ENCODE measurements at places on chromosomes 4 and X.

DNA sequence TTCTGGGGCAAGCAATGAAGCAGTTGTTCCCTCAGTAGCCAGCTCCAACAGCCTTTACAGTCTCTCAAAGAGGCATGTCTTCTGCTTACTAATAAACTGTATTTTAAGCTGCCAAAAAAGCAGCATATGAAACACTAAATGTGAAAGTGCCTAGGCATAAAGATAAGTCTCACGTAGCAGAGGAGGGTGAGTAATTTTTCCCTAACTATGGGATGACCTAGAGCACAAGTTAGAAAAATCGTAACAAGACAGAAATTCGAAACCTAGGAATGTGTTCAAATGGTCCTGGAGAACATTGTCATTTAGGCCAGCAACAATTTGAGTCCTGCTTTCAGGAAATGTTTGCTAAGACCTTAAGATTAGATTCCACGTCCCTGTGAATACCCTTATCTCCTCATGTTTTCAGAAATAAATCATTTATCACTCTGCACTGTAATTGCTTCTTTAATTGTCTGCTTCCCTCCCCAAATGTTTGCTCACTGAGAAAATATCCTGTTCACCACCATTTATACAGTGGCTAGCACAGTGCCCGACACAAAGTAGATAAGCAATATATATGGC is 222.2 kb downstream of the KCNIP4 start:
- DNase-seq, result no peak

GRCh38 chrX:110002300-110003166 is at the start of gene TMEM164:
Gene TMEM164, plus strand, starts transcription at chrX:110003114. Its CDS starts 661 bp downstream, at chrX:110003775.
- peak; percentile 37 for DNase-seq

DNA sequence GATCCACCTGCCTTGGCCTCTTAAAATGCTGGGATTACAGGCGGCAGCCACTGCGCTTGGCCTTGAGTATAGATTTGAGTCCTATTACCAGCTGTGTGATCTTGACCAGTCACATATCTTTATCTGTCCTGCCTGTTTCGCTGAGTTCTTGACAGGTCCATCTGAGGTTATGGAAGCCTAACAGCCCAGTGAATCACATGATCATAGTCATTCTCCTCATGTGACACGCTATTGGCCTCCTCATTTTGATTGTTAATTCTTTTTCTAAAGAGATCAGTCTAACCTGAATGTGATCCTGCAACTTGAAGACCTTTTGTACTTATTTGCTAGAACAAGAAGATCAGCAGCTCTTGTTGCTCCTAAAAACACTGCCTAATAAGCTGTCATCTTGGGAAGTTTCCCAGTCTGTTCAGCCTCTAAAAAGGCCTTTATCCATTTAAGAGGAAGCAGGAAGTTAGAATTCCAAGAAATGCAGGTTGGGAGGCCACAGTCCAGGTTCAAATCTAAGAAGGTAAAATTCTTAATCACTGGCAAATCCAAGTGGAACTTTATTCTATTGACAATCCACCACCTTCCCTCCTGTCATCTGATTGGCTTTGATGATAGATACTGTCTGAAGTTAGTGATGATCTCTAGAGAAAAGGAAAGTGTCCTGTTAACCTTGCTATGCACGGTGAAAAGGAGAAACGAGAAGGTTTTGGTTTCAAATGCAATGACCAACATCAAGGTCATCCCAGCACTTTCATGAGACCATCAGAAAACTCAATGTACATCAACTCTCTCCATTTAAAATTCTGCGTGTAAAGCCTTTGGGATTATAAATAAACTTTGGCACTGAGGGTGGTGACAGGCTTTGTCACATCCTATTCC is 86.9 kb downstream of the CHRNA9 start:
- no peak for DNase-seq

DNA sequence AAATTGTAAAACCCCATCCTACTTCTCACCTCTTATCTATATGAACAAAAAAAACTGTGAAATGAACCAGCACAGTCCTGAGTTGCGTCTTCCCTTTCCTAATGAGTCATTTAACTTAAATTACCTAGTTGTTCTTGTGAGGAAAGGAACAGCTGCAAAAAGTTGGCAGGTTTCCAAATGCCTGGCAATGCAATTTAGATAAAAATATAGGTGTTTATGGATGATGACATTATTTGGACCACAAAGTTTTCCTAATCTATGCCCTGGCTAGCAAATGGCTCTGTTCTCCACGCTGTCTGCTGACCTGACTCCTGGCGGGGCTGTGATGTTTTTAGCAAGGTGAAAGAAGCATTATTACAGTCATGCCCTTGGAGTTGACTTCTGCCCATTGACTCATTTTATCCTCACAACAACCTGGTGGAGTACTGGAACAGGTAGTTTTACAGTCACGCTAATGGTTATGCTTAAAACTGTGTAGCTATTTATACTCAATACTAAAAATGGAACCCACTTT is 29.8 kb upstream of the RELL1 start:
- no peak for DNase-seq

DNA sequence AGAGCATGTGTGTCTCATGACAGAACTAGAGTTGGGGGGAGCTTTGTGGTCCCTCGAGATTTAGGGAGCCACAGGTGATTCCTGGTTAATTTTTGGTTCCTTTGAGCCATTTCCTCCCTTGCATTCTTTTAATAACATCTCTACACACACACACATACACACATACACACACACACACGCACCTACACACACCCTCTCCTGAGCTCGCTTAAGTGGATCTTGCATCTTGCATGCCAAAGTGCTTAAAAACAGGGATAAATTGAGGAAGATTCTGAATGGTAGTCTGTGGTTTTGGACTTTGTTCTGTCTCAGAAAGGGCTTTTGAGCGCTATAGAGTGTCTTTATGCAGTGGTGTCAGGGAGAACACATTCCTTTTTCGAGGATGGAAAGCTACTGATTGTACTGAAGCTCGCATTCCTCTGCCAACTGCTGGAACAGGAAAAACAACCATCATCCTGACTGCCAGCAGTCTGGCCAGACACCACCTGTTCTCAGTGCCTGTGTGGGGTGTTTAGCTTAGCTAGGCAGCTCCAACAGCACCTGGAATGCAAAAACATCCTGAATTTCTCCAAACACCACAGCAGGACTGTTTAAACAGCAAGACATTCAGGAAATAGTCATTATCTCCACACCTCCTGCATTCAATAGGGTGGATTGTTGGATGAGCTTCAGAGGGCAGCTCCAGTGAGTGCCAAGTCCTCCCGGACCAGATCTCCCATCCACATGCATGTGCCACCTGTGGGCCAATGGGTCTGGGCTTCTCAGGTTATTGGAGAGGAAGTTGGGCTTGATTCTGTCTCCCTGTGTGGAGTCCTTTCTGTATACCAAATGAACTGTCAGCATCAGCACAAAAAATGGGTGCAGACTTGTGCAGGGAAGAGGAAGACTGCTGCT is 21.9 kb upstream of the IGFBP7 start:
- no peak for DNase-seq

DNA sequence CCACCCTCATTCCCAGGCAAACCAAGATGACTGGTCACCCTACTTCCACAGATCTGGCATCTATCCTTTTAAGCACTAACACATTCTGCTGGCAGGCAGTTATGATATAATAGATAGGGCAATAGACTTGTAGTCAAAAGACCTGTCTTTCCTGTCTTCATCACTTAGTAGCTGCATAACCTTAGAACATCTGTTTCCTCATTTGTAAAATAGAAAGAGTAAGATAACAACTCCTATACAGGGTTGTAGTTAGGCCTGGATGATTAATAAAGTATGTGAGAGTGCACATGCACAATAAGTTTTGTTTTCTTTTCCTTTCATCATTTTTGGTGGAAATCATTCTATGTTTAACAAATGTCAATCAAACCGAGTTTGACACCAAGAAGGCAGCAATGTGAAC is 72.1 kb downstream of the GPR82 start:
- DNase-seq, result no peak

DNA sequence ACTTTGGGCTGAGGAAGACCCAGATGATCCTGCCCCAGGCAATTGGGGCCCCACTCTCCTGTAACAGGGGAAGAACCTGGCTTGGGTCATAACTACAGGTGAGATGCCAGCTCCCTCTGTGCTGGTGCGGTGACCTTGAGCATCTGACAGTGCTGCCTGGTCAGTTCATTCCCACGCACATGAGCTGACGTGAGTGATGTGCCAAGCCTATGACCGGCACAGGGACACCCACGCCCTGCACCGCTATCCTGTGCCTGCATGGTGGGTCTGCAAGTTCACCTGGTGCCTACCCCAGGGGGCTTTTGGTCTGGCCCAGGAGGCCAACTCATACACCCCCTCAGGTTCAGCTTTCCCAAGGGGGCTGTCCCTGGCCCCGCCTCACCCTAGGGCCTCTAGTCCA is 123.7 kb upstream of the PSAPL1 start:
- no peak for DNase-seq

GRCh38 chrX:153649178-153649914 is 2.3 kb downstream of the DUSP9 start:
- DNase-seq, result no peak

DNA sequence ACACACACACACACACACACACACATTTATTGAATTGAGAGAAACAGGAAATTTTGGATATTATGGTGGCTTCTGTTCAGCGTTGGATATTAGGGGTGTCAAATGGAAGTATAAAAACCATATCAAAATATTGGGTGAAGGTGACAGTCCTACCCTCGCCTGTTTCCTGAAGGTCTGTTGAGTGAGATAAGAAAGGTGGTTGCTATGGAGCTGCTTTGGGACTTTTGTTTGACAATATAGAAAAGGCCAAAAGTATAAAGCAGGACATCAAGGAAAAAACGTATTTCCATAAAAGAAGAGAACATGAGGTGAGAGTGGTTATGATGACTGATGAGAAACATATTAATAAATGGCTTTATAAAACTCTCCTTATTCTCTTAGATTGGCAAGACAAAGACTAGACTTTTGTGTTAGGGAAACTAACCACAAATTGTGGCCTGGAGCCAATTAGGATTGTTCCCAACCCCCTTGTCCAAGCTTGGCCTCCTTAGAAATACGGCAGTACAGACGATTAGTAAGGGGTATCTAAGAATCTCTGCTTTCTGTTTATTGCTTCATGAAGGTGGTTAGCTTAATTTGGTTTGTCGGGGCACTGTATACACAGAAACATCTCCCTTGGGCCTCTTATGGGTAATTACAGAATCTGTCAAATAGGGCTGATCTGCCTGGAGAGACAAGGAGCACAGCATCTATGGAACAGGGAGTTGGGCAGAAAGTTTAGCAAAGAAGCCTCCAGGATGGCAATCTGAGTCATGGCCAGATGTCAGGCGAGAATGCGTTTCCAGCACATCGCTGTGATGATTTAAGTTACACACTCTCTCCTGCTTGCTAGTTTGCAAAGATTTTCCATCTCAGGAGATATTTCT is 198.0 kb downstream of the CBR4 start:
- DNase-seq, result no peak

GRCh38 chr4:67109276-67109675 is 436.0 kb downstream of the CENPC start:
- DNase-seq, result no peak

DNA sequence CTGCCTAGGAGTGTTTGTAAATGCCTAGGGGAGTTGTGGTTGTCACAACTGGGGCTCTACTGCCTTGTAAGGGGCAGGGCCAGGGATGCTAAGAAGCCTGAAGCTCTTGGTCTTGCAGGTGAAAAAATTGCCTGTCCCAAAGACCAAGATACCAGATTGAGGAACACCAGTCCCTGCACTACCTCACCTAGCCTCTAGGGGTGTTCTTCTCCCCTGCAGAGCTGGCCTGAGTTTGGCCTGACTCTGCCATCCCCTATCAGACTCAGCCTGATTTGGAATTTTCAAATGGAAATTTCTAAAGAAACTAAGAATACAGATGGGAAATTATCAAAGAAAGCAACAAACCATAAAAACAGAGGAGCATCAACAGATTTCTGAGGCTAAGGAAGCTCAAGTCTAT is 90.4 kb downstream of the ZC4H2 start:
- DNase-seq, result no peak

DNA sequence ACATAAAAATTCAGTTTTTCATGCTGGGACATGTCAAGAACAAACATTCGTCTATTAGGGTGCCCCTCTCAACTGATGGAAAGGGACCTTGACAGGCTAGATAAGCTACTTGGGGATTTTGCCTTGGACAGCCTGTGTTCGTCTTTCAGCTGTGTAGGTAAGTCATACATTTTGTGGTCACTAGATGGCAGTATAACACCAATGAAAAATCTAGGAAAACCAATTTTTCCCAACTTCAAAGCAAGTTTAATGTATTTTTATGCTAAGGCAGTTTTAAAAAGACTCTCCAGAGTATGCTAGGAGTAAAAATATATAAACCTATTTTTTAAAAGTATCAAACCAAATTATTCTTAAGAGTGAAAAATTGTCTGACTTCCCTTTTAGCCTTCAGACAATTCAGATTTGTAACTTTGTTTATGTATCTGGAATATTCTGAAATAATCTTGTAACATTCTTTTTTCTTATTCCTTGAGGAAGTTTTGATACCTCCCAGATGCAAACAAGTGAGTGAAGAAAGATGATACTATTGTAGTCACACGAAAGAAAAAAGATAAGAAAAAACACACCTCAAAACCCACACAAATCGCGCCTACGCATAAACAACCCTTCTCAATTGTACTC is 158.3 kb downstream of the CPE start:
- no peak for DNase-seq

DNA sequence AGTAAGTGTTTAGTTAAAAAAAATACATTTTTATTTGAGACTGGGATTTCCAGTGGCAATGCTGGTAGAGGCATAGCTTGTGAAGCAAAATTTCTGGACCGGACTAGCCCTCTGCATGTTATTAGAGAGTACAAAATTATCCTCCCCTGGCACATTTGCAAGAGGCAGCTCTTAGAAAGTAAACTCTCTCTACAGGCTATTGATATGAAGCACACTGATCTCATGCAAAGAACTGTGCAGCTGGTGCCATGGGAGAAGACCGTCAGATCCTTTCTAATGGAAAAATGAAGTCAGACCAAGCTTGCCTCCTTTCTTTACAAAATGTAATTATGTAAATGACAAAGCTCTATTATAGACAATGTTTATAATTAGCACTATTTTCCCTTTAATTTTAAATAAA is 2717.2 kb downstream of the PCDH7 start:
- DNase-seq, result no peak

- no peak for DNase-seq
These were observed 761 bp downstream of the CLRN2 start for GRCh38 chr4:17515445-17516407.

- DNase-seq, result no peak
These were observed 121.3 kb downstream of the EGF start for GRCh38 chr4:110034026-110034393.

DNA sequence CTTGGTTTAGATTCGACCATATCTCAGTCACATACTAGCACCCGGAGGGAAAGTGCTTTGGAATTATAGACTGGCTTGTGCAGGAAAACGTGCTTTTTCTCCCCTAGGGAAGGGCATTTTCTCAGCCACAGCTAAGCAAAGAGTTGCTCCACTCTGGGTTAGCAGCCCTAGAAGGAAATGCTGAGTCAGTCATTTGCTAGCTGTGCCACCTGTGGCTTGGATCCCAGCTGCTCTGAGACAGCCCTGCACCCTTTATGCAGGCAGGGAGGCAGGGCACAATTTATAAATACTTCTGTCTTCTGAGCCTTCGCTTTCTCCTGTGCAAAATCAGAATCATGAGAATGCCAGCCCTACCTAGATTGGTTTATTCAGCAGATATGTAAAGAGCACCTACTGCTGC is 1.3 kb upstream of the USP51 start:
- no peak for DNase-seq

- no peak for DNase-seq
These were observed 67.4 kb downstream of the ZNF182 start for GRCh38 chrX:47936224-47936939.

All from esophagus squamous epithelium (tissue), 5 donors.